ENCODE measurements at places on chromosomes 5 and 9.

DNA sequence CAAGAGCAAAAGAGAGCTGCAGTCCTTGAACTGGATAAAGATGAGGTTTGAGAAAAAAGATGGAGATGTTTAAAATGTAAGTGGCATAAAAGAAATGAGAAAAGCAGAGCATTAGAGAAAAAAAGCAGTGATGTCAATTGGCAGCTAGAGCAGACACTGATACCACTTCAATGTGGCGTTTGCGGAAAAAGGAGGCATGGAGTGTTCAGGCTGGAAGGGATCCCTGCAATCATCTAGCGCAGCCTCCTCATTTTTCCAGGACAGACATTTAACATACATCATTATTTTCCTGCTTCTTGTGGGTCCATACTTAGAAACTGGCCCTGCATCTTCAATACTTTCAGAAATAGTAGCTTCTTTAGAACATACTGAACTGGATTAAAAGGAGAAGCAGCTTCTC lies 563.8 kb downstream of the PTPRD start:
- no peak for DNase-seq

DNA sequence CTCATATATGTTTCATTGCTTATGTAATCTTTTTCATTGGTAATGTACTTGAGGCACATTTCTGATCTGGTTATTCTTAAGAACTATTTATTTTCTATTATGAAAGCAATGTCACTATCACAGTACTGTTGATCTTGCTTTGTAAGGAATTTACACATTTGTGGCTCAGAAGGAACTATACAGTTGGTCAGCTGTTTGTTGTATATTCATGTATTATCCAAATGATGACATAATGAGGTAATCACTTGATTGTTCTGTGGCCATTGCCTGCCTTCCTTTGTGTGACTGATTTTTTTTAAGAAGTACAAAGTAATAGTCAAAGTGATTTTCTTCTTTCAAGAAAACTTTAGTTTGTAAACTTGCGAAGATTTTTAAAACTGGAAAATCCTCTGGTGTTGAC lies 399.9 kb downstream of the TMEM161B start:
- DNase-seq, result no peak

GRCh38 chr5:33330992-33331391 lies 109.8 kb upstream of the TARS1 start:
- no peak for DNase-seq

GRCh38 chr5:2223303-2223702 lies 340.6 kb upstream of the IRX4 start:
- no peak for DNase-seq

GRCh38 chr5:140827704-140828361 lies at the start of gene PCDHA6:
Gene PCDHA6 (plus strand): TSS chr5:140827960. CDS start chr5:140828092, 132 bp downstream.
- DNase-seq, result no peak

DNA sequence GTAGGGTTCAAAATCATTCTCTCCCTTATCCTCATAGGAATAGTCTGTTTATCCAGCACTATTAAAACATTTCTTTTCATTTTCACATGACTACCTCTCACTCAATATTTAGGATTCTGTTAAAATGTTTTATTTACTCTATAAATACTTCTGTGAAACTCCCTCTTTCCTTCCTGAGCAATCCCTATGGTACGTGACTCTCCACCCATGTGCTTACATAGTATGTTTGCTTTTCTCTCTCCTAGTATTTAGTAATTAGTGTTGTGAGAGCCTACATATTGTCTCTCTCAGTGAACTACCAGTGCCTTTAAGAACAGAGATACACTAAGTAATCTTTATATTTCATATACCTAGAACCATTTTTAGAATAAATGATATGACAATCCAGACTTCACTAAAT lies 46.0 kb downstream of the PTPRD start:
- no peak for DNase-seq

DNA sequence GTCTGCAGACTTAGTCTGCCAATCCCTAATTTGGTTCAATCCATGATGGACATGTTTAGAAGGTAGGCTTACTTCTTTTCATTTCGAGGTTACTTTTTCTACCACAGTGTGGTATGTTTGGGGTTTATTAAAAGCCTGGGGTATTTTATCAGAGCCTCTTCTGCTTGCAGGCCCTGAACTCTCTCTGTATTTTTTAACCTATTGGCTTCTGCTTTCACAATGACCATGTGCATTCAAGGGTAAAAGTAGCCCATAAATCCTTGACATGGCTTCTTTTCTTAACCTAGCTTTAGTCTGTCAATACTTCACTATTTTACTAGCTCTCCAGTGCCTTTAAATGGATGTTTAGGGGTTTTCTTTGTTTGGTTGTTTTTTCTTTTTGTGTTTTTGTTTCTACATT lies 286.6 kb downstream of the FER start:
- DNase-seq, result no peak

GRCh38 chr5:119393746-119394145 lies 37.9 kb downstream of the TNFAIP8 start:
- DNase-seq, result no peak

DNA sequence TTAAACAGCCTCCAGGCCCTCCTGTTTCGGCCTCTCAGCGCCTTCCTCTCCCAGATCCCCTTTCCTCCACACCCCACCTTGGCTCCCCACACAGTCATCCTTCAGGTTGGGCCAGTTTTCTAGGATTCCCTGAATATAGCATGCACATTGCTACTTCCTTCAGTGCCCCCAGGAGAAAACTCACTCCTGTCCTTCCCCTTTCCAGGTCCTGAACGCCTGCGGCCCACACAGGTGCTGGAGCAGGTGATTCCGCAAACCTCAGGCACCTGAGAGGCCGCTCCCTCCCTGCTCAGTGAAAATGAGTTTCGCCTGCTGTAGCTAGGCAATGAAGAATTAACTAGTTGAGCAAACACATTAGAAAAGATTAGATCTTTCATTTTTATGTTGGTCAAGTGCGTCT lies 185.0 kb downstream of the MED10 start:
- no peak for DNase-seq

DNA sequence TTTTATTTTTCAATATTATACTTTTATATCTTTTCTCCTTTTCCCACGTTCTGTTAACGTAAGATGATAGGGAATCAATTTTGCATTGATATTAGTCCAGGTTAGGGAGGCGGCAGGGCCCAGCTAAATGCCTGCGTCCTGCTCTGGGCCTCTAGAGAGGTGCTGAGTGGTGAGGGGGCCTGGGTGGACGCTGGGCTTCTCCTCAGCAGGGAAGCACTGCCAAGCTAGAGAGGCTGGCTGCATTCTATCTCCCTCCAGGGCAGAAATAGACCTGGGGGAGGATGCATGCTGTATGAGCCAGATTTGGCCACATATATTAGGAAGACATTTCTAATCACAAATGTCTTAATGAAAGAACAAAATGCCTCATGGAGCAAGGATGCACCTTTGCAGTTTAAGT lies 43.6 kb upstream of the NKX2-5 start:
- DNase-seq, result no peak

DNA sequence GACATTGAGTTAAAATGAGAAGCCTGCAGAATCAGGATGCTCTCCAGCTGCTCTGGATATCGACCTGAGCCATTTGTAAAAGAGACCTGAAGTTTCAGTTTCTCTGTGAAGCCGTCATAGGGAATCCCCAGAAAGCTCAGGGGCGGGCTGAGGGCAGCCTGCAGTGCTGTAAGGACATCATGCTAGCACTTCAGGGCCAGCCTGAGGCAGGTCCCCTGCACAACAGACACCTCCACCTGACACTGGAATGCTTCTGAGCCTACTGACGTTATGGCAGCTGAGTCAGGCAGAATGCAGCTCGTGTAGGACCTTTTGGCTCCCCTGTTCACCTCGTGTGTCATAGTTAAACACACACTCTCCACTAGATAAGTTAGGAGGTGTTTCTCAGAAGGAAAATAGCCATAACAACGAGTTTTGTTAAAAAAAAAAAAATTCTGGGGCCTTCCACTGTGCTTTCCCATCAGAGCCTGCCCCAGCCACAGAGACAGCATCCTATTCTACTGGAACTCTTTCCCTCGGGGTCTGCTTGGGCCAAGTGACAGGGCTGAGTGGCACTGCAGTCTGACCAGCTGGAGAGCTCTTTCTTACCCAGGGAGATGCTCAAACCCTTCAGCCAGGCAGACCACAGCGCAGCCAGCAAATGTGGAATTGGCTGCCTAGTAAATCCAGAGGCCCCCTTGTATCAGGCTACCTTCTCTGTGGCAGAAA lies 354.9 kb downstream of the DIRAS2 start:
- DNase-seq, result no peak

GRCh38 chr9:135830496-135830895 lies 76.8 kb downstream of the CAMSAP1 start:
- DNase-seq, result no peak

- peak; percentile 1 for DNase-seq
Measured at GRCh38 chr9:135294836-135295235, 184.7 kb upstream of the PPP1R26 start.

DNA sequence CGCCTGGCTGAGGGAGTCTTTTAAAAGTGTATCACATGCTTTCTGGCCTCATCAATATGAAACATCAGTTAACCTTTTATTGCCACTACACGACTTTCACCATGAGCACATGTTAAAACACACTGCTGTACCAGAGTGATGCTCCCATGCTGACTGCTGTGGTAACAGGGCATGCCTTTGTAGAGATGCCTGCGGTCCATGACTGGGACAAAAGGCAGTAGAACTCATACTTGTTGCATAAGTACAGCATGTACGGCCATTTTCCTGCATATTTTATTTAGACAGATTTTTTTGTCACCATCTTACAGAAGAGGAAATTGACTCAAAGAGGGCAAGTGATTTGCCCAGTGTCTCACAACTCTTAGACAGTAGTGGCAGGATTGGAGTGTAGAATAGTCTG lies 105.7 kb upstream of the ADAMTSL1 start:
- no peak for DNase-seq

GRCh38 chr5:149898811-149899210 lies 45.8 kb downstream of the PDE6A start:
- no peak for DNase-seq
